Stimulated activated CD4-positive, alpha-beta T cell treated with anti-CD3 and anti-CD28 coated beads, Interleukin-1b, Interleukin-23, amount 100 ng/mL, for 1 hour (primary cell): ENCODE measurements at places on chromosomes 3 and 15.

DNA sequence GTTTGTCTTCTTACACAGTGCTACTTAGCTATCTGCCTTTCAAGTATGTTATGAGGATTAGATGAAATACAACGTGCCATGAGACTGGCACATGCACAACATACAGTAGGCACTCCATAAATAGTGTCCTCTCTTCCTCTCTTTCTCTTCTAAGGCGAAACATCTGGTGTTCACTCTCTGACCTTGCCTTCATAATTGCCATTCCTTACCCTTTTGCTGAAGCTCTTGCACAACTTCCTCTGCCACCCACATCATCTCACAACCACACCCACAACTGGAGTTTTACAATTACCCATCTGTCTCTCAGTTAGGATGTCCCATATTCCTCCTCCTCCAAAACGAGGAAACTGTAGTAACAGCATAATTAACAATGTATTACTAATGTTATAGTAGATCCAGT is 26.4 kb upstream of the ACP3 start:
- DNase-seq = no peak

- no peak for DNase-seq
Observed at GRCh38 chr3:150370122-150370602, 37.9 kb upstream of the TSC22D2 start.

DNA sequence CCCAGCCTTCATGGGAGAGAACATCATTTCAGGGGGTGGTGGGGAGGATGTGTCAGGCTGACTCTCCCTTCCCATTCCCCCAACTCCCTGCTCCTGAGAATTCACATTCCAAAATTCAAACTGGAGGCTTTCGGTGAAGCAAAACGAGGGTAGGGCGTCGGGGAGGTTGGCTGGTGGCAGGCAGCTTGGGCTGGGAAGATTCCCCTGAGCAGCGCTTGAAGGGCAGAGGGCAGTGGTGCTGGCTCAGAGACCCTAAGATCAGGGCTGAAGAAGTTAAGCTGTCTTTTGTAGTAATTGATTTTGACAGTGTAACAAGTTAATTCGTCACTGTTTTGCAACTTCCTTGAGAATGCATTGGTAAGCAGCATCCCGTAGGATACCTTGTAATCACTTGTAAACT is 187.8 kb downstream of the RAB11A start:
- DNase-seq = no peak

GRCh38 chr15:57398336-57398735 is 22.0 kb downstream of the CGNL1 start:
- no peak for DNase-seq

- DNase-seq = no peak
Observed at GRCh38 chr15:64618138-64618537, 157.3 kb downstream of the RBPMS2 start.

- no peak for DNase-seq
Observed at GRCh38 chr3:123663977-123664376, 79.1 kb upstream of the HACD2 start.

- no peak for DNase-seq
Observed at GRCh38 chr3:188578576-188579363, 424.8 kb downstream of the LPP start.

GRCh38 chr15:44698641-44699040 is 12.5 kb downstream of the PATL2 start:
- DNase-seq = no peak

- DNase-seq = no peak
Observed at GRCh38 chr3:125271127-125271526, 58.6 kb upstream of the SLC12A8 start.

GRCh38 chr3:160804762-160805161 is 48.7 kb downstream of the PPM1L start:
- no peak for DNase-seq

DNA sequence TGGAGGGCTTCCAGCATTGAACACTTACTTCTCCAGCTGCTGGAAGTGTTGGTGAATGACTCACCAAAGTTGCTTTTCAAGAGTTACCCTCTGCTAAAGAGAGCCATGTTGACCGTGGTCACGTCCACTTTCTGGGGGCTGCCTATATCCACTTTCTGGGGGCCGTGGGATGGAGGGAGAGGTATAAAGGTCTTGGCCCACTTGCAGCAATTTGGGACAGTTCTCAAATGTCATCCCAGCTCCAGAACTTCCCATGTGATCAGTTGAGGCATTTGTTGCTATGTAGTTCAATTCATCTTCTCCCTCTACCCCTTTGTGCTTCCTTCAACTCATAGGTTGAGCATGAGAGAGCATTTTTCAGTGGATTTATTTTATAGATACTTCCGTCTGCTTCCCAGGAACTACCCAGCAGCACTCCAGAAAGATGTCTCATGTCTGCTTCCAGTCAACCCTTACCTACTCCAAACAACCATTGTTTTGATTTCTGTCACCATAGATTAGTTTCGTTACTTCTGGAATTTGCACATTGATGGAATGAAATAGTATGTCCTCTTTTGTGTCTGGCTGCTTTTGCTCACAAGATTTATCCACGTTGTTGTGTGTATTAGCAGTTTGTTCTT is 130.6 kb downstream of the TCF12 start:
- no peak for DNase-seq

GRCh38 chr3:32436816-32437189 is 45.1 kb downstream of the CMTM7 start:
- no peak for DNase-seq
